H7 (cell line): ENCODE measurements at places on chromosomes 11 and 22. TPM values are rescaled to one million over a fixed set of nuclear protein-coding genes. Genes with fewer than 3 reads are reported as not detected.

GRCh38 chr11:1559111-1559951 is 12.7 kb downstream of the DUSP8 start:
- DNase-seq, result peak; percentile 97

Gene APOBEC3B
- total RNA-seq, result 4.4 and 6.5 TPM in 2 replicates

GRCh38 chr22:19173047-19174035 is 5.2 kb downstream of the SLC25A1 start:
- DNase-seq, result no peak

DNA sequence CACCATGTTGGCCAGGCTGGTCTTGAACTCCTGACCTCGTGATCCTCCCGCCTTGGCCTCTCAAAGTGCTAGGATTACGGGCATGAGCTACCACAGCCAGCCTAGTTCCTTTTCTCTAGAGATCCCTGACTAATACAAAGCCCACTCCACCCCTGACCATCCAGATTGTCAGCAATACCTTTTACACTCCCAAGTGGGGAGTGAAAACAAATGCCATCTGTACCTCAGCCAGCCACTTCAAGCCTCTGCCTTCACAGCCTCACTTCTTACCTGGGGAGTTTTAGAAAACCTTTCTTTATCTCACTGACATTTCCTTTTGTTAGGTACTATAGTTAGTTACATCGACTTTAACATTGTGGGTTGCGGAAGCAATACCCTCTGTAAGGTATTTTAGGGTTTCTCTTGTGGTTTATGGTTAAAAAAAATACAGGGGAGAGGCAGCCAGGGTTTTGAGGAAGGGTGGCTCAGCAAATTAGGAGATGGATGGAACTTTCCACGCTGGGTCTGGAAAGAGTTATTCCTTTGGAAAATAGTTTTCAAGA is 8.9 kb downstream of the TOM1 start:
- no peak for DNase-seq

DNA sequence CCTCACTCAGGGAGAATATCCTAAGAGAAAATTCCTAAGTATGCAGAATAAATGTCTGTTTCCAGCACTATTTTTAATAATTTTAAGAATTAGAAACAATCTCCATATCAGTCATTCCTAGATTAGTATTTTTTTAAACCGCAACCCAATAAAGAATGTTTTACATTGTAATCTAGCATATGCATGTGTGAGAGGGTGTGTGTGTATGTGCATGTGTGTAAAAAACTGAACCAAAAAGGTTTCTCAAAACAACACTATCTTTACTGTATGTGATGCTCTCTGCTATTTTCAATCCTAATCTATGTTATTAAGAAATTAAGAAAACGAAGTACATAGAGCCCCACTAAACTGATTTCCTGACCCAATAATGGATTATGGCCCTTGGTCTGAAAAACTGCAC is 90.6 kb upstream of the AKIP1 start:
- DNase-seq, result no peak

Gene MPEG1
- total RNA-seq, result not detected in 2 replicates

DNA sequence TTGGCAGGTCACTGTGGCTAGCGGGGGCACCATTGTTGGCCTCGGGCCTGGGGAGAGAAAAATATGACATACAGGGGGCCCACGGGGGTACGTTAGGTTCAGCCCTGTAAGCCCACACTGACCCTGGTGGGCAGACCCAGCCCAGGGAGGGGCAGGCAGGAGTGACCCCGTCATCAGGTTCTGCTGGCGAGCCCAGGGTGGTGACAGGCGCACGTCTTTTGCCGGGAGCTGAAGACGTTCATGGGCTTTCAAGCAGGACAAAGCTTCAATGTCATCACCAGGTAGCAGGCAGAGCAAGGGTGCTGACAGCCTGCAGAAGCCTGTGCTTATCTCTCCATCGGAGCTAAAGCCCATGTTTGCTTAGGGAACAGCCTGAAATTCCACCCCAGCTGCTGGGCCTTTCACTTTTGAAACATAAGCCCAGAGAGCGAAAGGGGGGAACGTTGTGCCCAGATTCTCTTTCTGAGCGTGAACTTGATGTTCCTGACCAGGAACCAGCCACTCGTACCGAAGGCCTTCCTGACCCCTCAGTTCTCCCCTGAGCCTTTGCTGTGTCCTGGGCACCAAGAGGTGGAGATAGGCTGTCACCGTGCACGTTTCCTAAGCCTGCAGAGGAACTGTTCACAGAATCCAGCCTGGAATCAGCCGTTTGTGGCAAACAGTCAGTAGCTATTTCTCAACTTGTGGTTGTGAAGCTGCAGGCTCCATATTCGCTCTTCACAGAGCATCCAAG is 74.0 kb upstream of the ATXN10 start:
- DNase-seq, result no peak

- no peak for DNase-seq
Observed at GRCh38 chr22:50536226-50536625, 6.4 kb upstream of the TYMP start.

GRCh38 chr11:38867338-38867737 is 2269.3 kb upstream of the RAG2 start:
- DNase-seq, result no peak

Gene GPHA2
- 2.4 TPM in 1 of 2 replicates, not detected in the other for total RNA-seq

Gene GRIA4
- total RNA-seq, result 1.2 and 1.3 TPM in 2 replicates

DNA sequence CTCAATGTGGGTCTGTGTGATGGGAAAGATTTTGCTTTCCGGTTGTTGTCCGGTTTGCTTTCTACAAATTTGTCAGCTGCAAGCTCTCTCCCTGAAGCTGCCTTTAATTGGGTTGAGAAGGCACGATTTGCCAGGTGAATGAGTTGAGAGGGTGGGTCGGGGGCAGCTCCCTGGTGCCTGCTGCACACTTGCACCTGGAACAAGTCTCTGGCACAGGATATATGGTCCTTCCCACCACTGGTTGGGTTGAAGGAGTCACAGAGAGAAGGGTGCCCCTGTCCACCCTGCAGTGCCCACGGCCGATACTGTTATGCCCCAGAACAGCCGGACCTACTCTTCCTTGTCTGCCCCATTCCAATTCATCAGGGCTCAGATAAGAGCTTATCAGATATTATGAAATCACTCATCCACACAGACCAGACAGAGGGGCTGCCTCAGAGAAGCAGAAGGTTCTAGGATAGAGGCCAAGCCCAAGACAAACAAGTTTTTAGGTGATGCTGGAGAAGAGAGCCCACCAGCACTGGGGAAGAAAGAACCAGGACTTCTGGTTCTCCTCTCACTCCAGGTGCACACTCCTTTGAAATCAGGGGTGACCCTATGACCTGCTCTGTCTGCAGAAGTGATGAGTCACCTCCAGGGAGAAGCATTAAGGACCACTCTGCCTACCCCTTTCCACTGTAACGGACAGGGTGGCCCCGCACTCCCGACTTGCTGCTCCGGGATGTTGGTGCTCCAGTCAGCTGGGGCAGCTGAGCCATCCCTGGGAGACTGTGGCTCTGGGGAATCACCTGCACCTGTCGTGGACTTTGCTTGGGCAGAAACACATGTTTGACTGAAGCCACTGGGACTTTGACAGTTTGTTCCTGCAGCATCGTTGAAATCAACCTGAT is 45.3 kb downstream of the RTL6 start:
- DNase-seq, result no peak

DNA sequence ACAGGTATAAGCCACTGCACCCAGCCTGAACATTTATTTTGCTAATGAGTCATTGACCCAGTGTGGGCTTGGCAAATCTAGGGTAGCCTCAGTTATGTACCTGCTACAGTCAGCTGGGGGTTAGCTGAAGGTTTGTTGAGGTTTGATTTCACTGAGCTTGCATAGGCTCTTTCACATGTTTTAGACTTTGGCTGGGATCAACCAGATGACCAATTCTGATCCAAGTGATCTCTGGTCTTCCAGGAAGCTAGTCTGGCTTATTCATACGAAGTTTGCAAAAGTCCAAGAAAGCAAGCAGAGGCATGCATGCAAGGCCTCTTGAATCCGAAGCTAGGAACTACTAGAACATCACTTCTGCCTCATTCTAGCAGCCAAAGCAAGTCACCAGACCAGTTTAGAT is 21.0 kb downstream of the SERPING1 start:
- no peak for DNase-seq

Gene CCDC116
- total RNA-seq, result 0.48 and 0.55 TPM in 2 replicates

DNA sequence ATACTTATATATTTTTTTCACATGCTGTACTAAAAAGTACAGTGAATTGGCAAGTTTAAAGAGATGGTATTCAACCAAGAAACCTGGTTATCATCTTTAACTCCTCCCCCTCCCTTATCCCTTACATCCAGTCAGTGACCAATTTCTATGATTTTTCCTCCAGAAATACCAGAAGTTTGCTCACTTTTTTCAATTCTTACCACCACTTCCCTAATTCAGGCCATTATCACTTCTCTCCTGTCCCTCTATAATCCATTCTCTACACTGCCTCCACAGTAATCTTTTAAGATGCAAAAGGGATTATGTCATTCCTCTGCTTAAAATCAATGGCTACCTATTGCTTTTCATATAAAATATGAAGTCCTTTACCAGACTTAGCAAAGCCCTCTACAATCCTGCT is 62.8 kb downstream of the CEP57 start:
- no peak for DNase-seq

- DNase-seq, result no peak
Observed at GRCh38 chr11:71548120-71548519, at the start of gene KRTAP5-9. KRTAP5-9 (plus strand) TSS chr11:71548420; CDS start chr11:71548658, 238 bp downstream.

Gene SCO2
- 1.2 TPM in 1 of 2 replicates, not detected in the other for total RNA-seq

- peak; percentile 73 for DNase-seq
Observed at GRCh38 chr11:18650859-18651557, 16.9 kb upstream of the SPTY2D1 start.

GRCh38 chr11:66680966-66681645 is 3.4 kb upstream of the RBM4B start:
- DNase-seq, result no peak

Gene RAPSN
- total RNA-seq, result 0.33 and 0.42 TPM in 2 replicates

DNA sequence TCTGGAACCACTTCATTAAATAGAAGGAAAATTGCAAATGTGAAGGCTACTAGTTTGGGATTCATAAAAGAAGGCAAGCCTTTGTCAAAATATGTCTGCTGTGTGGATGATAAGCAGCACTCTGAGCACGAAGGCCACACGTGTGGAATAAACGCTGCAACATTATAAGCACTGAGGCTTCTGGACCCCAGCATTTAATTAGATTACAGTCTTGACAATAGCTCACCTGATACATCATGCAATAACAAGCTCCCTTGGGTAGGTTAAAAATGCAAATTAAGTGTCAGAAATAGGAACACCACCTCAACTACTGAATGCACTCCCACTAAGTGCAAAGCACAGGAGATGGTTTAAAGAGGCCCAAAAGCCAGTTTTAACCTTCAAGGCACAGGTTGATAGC is 179.3 kb downstream of the LARGE1 start:
- DNase-seq, result no peak

GRCh38 chr22:45172881-45173585 is 9.3 kb downstream of the NUP50 start:
- DNase-seq, result no peak

Gene OR5D13
- total RNA-seq, result not detected in 2 replicates

Gene OR10D3
- total RNA-seq, result not detected in 2 replicates

Gene MS4A6E
- total RNA-seq, result not detected in 2 replicates

DNA sequence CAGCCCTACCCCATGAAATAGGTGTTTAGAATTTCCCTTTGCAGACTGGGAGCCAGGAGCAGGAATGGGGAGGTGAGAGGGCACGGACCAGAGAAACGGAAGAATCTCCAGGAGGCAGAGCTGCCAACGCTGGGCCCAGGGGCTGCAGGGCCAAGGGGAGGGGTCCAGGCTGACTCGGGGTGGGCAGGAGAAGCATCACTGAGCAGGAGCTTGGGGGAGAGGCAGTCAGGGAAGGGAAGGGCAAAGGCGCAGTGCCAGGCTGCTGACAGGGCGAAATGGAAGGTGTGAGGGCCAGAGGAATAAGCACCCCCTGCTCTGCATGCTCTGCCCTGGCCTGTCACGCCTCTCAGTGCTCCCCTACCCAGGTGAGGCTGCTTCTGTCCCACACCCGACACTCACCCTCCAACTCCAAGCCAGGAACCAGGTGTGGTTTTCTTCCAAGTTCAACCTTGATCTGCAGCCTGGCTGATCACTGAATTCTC is 14.5 kb downstream of the LRRC32 start:
- DNase-seq, result no peak

DNA sequence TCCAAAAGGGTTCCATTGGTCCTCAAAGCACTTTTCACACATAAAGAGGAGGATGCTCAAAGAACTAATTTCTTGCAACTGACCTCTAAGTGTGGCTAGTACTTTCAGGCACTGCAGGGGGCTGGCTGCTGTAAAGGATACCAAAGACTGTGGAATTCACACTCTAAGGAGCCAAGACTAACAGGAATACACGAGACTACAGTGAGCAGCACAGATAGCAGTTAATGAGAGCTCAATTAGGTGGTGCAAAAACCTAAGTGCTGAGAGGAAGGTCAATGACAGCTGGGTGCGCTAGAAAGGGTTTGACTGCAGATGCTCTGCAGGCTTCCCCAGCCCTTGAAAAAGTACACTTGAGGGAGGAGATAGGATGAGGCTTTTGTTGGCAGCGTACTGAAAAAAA is 124.3 kb upstream of the NTM start:
- DNase-seq, result no peak

Gene LDHAL6A
- total RNA-seq, result not detected in 2 replicates
